Stimulated activated CD8-positive, alpha-beta memory T cell treated with anti-CD3 and anti-CD28 coated beads, Interleukin-4, amount 100 ng/mL, for 48 hours (primary cell): ENCODE measurements at places on chromosomes 4 and X.

DNA sequence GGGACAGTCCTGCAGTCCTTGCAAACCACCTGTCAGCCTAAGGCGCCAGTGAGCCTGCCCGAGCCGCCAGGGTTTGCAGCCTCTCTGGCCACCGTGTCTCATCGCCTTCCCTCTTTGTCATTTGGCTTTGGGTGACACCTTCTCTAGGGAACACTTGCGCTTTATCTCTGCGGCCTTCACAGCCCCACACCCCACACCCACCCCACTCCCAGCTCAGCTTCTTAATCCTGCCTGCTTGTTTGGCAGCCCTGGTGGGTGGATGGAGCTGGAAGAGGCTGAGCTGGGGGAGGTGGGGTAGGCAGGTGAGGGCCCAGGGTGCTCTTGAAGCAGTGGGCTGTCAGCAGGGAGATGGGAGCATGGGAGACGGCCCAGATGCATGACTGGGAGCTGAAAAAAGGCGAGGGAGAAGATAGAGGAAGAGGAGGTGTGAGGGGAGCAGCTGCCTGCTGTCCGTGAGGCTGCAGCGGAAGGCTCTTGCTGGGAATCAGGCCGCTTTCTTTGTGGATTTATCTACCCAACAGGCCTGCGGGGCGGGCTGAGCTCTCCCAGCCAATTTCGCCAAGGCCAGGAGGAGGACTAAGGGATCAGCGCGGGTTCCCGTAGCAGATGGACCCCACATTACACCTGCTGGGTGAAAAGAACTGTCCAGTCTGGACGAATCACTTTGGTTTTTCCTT is 97.5 kb upstream of the STOX2 start:
- DNase-seq: no peak

DNA sequence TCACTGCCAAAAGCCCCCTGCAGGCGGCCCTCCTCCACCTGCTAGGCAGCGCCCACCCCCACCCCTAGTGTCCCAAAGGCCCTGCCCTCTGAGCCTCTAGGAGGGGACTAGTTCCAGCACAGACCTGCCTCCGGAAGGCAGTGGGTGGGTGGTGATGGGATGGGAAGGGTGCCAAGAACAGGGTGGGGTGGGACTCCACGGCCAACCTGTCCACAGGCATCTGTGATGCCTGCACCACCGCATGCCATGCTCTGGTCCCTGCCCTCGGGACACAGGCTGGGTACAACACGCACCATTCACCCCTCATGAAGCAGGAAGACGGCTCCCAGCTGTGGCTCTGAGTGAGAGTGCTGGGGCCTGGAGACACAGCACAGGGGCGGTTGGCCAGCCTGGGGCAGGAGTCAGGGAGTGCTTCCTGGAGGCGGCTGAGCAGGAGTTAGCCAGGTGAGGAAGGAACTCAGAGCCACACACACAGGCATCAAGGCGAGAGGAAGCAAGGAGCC is 243.1 kb upstream of the PSAPL1 start:
- DNase-seq: no peak

GRCh38 chrX:94600077-94600476 is 926.1 kb downstream of the FAM133A start:
- no peak for DNase-seq

DNA sequence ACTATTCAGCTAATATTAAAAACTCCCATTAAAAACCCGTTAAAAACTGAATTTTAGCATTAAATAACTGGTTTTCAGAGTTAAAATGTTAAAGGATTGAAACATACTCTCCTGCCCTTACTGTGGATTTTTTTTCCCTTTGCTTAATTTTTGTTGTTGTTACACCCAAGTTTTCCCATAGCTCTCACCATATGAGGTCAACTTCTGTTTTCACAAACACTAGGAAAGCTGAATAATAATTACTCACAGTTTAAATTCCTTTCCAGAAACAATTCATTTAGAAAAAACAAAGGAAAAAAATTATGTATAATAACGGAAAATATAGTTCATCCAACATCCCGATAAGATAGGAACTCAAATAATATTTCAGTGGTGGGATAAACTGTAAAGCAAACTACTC is 129.0 kb downstream of the PPP3CA start:
- no peak for DNase-seq

GRCh38 chrX:5718651-5719050 is 510.0 kb downstream of the NLGN4X start:
- no peak for DNase-seq

DNA sequence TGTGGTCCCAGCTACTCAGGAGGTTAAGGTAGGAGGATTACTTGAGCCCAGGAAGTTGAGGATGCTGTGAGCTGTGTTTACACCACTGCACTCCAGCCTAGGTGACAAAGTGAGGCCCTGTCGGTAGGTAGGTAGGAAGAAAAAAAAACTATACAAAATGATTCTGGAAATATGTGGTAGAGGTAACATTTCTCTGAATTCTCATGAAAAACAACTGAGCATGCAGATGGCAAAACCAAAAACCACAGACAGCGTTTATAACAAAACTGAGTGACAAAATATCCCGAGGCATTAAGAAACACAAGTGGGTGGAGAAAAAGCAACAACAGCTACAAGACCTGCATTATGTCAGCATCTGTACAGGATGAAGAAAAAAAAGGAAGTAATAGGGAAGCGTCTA is 211.7 kb downstream of the DLG3 start:
- DNase-seq: no peak

DNA sequence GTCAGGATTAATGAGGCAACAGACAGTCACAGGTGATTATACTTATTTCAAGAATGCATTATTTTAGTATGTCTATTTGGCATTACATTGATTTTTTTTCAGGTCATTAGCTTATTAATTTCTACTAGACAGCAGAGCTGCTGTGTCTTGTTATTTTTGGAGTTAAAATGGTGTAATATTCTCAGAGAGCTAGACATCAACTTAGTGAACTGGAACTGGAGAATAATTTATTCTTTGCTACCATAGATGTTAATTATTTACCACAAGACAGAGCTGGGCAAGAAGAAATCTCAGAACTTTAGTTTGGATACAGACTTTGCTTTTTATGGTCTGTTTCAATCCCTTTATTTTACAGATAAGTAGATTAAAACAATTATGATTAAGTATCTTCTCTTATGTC is 10.2 kb upstream of the HPGD start:
- DNase-seq: no peak

DNA sequence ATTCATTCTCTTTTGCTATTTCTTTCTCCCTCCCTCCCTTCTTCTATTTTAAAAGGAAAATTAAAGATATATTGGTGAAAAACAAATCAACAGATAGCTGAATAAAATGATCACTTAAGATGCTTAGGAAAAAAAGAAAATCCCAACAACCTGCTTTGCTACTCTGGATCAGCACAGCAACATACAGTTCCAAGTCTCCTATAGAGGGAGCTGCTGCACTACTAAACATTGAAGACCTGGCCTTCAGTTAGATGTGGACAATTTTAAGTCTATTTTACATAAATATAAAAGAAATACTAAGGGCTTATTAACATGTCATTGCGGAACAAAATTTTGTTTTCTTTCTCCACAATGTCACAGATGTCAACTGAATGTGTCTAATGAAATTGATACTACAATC is 226.4 kb downstream of the MAGEB5 start:
- DNase-seq: no peak

- no peak for DNase-seq
These were observed 23.8 kb downstream of the COL25A1 start for GRCh38 chr4:109278594-109279031.
